Progenitor cell of endocrine pancreas (in vitro differentiated cells): ENCODE measurements at places on chromosomes 3 and 15. TPM values are rescaled to one million over a fixed set of nuclear protein-coding genes. Genes with fewer than 3 reads are reported as not detected.

- no peak for DNase-seq
- H3K36me3 ChIP-seq, result no peaks in the 10 kb centered on the region
Observed at GRCh38 chr3:102114264-102114979, 265.1 kb downstream of the NFKBIZ start.

CLRN1 gene
- total RNA-seq, result not detected in 2 replicates

- peaks cover 31% of the 10 kb centered on the region for H3K36me3 ChIP-seq
- no peak for DNase-seq
- H3K4me3 ChIP-seq, result no peak overlapping the region
- no peaks in the 10 kb centered on the region for H3K27me3 ChIP-seq
Observed at GRCh38 chr15:58608711-58609110, 140.8 kb downstream of the ADAM10 start.

DNA sequence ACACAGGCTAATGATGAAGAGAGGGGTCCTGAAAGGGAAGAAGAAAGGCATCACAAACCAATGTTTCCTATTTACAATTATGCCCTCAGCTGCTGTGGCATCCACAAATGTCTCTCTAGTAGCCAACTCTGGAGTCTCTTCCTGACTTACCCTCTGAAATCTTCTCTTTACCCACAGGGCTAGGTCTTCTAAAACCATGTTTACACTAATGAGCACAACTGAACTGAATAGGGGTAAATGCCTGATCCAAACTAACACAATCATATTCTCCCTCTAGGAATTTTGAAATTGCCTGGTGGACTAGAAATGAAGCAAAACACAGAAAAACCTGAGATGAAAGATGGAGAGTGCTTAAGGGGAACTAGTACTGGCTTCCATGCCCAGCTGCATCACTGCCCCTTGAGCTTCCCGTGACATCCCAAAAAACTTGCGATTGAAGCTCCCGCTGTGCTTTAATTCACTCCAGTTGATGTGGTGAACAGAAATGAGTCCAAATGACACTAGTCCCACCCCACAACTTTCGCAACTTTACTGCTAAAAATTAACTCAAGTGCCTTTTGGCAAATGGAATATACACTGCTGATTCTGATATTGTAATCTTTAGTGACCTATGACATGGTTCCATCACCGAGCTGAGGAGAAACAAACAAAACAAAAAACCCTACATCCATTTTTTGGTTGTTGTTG, 32.8 kb downstream of the CFAP20DC start:
- H3K27ac ChIP-seq, result peak overlapping the region; percentile 82
- DNase-seq, result no peak
- no peaks in the 10 kb centered on the region for H3K27me3 ChIP-seq
- peaks cover 3% of the 10 kb centered on the region for H3K36me3 ChIP-seq
- peaks cover 41% of the 10 kb centered on the region for H3K4me1 ChIP-seq
- H3K4me3 ChIP-seq, result no peak overlapping the region

- no peaks in the 10 kb centered on the region for H3K4me1 ChIP-seq
- DNase-seq, result peak; percentile 56
- H3K27ac ChIP-seq, result peak within 1 kb of the TSS; percentile 56
- peaks cover 69% of the 10 kb centered on the region for H3K27me3 ChIP-seq
- no peak within 1 kb of the TSS for H3K4me3 ChIP-seq
Observed at GRCh38 chr15:74826364-74826819, at the start of gene CPLX3. Gene CPLX3, plus strand, starts transcription at chr15:74826627. Its CDS starts 77 bp downstream, at chr15:74826704.

GRCh38 chr3:138202945-138203701, 16.0 kb downstream of the ARMC8 start:
- peak overlapping the region; percentile 70 for H3K27ac ChIP-seq
- H3K4me1 ChIP-seq, result peaks cover 4% of the 10 kb centered on the region
- H3K27me3 ChIP-seq, result no peaks in the 10 kb centered on the region

GRCh38 chr3:14768182-14768790, 50.5 kb upstream of the FGD5 start:
- peaks cover 16% of the 10 kb centered on the region for H3K27me3 ChIP-seq
- no peaks in the 10 kb centered on the region for H3K36me3 ChIP-seq
- no peak overlapping the region for H3K27ac ChIP-seq

DNA sequence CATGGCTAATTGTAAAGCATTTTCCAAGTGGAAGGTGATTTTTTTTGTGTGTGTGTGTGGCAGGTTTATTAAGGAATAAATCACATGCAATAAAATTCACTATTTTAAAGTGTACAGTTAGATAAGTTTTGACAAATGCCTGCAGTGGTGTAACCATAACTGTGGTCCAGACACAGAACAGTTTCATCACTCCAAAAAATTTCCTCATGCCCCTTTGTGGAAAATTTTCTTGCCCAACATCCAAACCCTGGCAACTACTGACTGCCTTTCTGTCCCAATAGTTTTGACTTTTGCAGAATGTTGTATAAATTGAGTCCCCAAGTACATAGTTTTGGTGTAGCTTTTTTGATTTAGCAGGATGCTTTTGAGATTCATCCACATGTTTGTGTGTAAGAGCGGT, 135.1 kb upstream of the KLHL25 start:
- H3K27me3 ChIP-seq, result peaks cover 18% of the 10 kb centered on the region
- no peaks in the 10 kb centered on the region for H3K36me3 ChIP-seq
- H3K4me1 ChIP-seq, result no peaks in the 10 kb centered on the region
- no peak overlapping the region for H3K4me3 ChIP-seq
- no peak overlapping the region for H3K27ac ChIP-seq

AMT gene
- total RNA-seq, result 29.8 and 32.8 TPM in 2 replicates

NAALADL2 gene
- total RNA-seq, result 10.4 TPM in 2 replicates

DNA sequence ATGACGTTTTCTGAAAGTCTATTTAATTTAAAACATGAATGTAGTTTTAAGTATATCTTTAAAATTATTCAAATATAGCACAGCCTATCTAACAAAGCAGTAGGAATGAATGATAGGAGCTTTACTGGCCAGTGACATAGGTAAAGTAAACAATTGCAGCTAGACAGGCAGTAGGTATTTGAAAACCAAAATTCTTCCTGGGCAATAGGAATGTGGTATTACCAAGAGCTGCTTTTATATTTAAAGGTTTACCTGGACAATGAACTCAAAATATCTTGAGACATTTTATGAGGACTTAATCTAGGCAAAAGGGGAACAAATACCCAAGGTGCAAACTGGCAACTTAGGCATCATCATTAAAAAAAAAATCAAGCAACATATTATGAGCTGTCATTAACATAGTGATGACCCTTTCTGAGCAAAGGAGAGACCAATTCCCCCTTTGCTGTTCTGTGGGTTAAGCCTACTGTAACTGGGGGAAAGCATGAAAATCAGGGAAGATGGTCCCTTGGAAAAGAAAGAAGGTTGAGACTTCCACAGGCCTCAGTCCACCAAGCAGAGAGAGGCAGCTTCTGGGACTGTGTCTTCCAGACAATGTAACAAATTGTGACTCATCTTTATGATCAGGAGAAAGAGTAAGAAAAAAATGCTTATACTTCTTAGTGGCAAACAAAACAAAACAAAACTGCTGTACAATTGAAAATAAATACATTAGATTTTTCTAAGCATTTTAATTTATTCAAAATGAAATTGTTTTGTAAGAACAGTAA, 12.9 kb downstream of the ISL2 start:
- no peak for DNase-seq
- H3K4me1 ChIP-seq, result peaks cover 8% of the 10 kb centered on the region
- peaks cover 8% of the 10 kb centered on the region for H3K36me3 ChIP-seq
- no peak overlapping the region for H3K4me3 ChIP-seq
- peaks cover 75% of the 10 kb centered on the region for H3K27me3 ChIP-seq

CELSR3 gene
- total RNA-seq, result 14.9 and 15.2 TPM in 2 replicates

- no peak overlapping the region for H3K27ac ChIP-seq
- no peak for DNase-seq
- H3K27me3 ChIP-seq, result no peaks in the 10 kb centered on the region
- H3K4me3 ChIP-seq, result no peak overlapping the region
- H3K36me3 ChIP-seq, result no peaks in the 10 kb centered on the region
- peaks cover 27% of the 10 kb centered on the region for H3K4me1 ChIP-seq
Observed at GRCh38 chr3:85838921-85839320, 880.1 kb downstream of the CADM2 start.

DNA sequence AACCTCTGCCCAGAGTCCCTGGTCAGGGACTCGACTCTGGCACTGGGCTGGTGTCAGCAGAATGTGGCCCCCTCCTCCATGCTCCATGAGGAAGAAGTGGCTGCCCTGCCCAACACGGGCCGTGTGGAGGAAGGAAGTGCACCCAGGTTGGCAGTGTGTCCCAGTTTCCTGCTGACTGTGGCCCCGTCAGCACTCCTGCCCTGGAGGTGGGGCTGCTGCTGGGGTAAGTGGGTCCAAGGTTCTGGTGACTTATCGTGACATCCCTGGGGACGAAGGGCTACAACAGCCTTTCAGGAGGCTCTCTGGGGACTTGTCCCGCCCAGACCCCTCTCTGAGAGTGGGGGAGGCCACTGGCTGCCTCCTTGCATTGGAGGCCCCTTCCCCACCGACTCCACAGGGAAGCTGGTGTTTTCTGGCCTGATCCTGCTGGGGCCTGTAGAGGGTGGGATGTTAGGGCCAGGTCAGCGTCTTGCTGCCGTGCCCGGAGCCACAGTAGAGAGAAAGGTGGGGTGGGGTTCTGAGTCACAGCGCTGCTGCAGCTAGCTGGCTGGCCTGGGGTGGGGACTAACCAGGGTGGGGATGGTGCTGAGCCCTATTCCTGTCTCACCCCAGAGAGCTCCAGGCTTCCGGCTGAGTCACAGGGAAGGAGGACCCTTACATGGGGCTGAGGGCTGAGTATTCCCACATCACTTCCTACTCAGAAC, 10.5 kb downstream of the SEMA4B start:
- H3K36me3 ChIP-seq, result no peaks in the 10 kb centered on the region
- DNase-seq, result no peak
- H3K27ac ChIP-seq, result no peak overlapping the region
- H3K4me3 ChIP-seq, result no peak overlapping the region

- peaks cover 6% of the 10 kb centered on the region for H3K4me1 ChIP-seq
- peak overlapping the region; percentile 40 for H3K4me3 ChIP-seq
- DNase-seq, result no peak
- H3K27ac ChIP-seq, result no peak overlapping the region
- no peaks in the 10 kb centered on the region for H3K36me3 ChIP-seq
Observed at GRCh38 chr3:186361246-186361761, 730 bp downstream of the DGKG start.

DNA sequence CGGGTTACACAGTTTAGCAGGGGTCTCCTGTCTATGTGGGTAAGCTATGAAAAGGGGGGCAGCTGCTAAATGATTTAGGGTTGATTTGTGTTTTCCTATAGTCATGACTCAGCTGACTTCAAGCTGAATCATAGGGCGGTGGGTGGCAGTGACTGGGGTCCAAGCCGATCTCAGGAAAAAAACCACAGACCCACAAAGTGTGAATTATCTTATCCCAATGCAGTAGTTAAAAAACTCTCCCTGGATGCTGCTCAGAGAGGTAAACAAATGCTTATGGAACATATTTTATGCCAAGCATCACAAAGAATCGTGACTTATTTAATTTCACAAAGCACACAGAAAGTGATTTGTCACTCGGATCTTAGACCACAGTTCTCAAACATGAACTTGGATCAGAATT, 18.4 kb upstream of the TOPAZ1 start:
- H3K27ac ChIP-seq, result no peak overlapping the region
- H3K27me3 ChIP-seq, result peaks cover 22% of the 10 kb centered on the region
- no peaks in the 10 kb centered on the region for H3K36me3 ChIP-seq
- H3K4me3 ChIP-seq, result no peak overlapping the region
- H3K4me1 ChIP-seq, result peaks cover 11% of the 10 kb centered on the region
- no peak for DNase-seq

MORC1 gene
- not detected in 2 replicates for total RNA-seq

DNA sequence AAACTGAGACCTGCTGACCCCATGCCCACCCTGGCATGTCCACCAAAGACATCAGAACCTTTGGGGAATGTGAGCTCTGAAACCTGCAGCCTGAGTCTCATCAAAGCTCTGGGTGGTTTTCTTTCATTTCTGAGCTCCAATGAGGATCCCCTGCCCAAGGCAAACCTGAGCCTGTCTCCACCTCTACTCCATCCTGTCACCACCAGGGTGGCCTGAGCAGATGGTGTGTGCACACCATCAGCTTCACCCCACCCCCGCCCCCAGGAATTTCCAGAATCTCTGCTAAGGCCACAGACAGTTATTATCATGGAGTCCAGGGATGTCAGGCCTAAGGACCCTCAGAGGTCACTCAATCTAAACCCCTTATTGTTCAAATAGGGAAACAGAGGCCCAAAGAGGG, 1.3 kb downstream of the XIRP1 start:
- no peaks in the 10 kb centered on the region for H3K36me3 ChIP-seq
- peaks cover 9% of the 10 kb centered on the region for H3K4me1 ChIP-seq
- H3K27ac ChIP-seq, result no peak overlapping the region
- H3K27me3 ChIP-seq, result peaks cover 5% of the 10 kb centered on the region
- no peak overlapping the region for H3K4me3 ChIP-seq

DNA sequence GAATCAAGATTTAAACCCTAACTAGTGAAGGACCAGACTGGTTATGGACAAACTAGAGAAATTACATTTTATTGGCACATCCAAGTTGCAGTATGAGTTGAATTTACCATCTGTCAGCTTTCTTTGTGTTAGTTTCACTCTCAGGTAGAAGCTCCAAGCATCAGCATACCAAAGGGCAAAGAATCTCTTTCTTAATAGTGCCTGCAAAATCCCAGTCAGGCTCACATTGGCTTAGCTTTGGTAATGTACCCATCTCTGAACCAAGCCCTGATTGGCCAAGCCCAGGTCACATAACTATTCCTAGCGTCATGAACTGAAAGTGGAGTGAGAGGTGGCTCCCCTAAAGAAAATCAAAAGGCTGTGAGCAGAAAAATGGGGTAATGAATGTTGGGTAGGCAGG, 66.9 kb downstream of the CCNL1 start:
- H3K36me3 ChIP-seq, result no peaks in the 10 kb centered on the region
- peaks cover 26% of the 10 kb centered on the region for H3K4me1 ChIP-seq
- no peak for DNase-seq

DNA sequence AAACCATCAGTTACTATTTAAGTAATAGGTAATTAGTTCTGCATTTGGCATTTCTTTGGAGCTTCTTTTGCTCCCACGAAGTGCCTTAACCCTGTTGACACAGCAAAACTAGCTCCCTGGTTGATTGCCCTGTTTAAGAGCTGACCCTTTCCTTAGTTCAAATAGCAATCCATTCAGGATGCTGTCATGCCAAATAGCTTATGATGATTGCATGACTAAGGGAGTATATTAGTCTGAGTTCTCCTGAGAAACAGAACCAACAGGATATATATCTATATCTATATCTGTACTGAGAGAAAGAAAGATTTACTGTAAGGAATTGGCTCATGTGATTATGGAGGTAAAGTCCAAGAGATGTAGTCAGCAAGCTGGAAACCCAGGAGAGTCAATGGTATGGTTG, 50.3 kb upstream of the SPRED1 start:
- H3K4me1 ChIP-seq, result peaks cover 15% of the 10 kb centered on the region
- H3K27me3 ChIP-seq, result peaks cover 3% of the 10 kb centered on the region
- H3K4me3 ChIP-seq, result no peak overlapping the region
- H3K27ac ChIP-seq, result no peak overlapping the region
- DNase-seq, result no peak

DNA sequence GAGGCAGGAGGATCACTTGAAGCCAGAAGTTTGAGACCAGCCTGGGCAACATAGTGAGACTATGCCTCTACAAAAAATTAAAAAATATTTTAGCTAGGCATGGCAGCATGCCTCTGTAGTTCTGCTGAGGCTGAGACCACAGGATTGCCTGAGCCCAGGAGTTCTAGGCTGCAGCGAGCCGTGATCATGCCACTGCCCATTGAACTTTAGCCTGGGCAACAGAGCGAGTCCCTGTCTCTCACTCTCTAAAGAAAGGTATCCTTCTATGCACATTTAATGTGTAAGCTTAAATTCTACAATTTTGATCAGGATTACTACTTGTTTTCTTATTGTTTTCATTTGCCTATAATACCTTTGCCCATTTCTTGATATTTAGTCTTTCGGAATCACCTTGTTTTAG, 26.8 kb downstream of the GALK2 start:
- peaks cover 3% of the 10 kb centered on the region for H3K36me3 ChIP-seq
- peaks cover 7% of the 10 kb centered on the region for H3K4me1 ChIP-seq
- H3K27ac ChIP-seq, result no peak overlapping the region
- DNase-seq, result no peak
- no peaks in the 10 kb centered on the region for H3K27me3 ChIP-seq
